ENCODE measurements at places on chromosomes 5 and 9.

GRCh38 chr9:81320909-81321482 lies 368.4 kb downstream of the TLE1 start:
- no peak for DNase-seq

- DNase-seq, result peak; percentile 44
These were observed 90.8 kb downstream of the SUSD1 start for GRCh38 chr9:112084334-112084733.

DNA sequence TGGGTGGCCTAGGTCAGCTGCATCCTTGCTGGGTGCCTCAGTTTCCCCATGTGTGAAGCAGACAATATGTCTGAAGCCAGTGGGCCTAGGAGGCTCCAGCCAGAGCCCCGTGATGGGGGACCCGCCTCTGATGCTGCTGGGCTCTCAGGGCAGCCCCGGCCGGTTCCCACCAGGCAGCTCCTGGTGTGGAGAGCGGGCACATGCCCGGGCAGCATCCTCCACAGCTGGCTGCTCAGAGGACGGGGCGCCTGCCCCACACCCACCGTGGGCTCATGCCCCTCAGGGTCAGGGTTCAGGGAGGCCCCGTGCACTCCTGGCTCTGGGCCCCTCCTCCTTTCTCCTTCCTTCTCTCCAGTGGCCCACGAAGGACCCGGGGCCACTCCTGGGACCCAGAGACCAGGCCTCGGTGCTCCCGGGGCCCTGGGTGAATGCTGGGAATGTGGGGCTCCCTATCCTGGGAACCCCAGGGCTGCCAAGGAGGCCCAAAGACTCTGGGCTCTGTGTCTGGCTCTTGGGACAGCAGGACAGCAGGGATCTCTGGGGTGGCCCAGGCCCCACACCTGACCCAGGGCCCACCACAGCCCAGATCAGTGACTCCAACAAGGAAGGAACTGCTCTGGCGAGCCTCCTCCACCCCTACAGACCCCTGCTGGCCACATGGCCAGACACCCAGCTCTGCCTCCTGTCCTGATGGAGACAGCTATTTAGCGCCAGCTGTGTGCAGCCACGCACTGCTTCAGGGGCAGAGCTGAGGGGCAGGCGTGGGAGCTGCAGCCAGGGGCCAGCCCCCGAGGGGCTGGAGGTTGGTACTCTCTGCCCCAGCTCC lies 39.5 kb upstream of the EGFL7 start:
- DNase-seq, result no peak

DNA sequence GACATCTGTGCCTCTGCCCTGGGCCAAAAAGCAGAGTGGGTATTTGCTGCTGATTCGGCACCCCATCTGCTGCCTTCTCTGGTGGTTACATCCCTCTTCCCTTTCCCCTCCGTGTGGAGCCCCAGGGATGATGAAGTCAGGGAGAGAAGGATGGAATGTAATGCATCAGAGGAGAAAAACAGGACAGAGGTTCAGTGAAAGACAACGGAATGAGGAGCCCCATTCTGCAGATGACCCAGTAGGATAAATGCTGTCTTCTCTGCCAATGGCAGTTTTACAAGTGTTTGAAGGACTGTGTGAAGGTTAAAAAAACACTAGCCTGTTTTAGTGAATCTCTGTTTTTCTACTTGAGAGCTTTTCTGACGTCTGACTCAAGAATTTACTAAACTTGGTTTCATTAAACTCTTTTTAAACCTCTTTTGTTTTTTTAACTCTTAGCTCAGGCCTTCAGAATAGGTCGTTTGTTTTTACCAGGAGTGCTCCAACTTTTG lies 86.3 kb downstream of the NLN start:
- peak; percentile 30 for DNase-seq

DNA sequence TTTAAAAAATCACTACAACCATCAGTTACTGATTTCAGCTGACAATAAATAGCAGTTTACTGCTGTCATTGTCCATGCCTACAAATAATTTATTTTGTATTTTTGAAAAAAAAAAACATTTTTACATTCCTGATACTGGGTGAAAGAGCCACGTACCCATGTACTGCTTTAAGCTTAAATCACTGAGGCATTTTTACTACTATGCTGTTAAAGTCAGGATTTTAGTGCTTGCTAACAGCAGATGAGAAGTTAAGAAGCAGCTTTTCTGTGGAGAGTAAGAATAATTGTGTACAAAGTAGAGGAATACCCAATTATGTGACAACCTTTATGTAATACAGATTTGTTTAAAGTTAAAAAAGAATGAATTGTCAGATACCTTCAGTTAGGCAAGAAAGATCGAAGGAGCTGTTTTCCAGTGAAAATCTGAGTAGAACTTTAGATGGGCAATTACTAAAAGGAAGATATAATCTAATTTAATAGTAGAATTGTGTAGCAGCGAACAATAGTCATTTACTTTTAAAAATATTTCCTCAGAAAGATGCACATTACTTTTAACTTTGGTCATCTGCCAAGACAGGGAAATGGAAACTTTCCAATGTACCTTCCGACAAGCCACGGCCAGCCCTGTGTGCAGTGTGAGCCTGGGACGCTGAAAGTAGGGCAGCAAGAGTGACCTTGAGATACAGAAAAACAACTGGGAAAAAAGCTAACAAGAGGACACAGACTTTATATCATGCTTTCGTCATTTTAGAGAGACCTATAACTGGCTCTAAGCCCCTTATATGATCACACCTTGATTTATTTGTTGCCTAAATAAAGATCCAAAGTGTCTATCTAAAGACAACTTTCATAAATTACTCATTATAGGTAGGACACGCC lies 39.9 kb downstream of the RHOBTB3 start:
- no peak for DNase-seq

- DNase-seq, result no peak
These were observed 97.9 kb upstream of the MPDZ start for GRCh38 chr9:13377171-13377925.

DNA sequence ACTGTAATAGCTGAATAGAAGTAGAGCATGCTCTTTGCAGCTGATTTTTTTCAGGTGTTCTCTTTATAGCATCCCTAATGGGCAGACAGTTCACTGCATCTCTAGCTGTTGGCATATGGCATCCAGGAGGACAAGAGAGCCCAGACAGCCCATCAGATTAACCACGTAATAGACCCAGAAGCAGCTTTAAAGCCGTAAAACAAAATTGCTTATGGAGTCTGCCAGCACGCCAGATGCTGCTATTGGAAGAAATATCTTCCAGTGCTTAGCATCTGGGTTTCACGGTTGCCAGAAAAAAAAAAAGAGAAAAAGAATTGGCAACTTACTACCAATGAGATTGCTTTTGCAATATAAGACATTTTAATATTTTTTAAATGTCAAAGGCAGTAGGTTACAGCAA lies 869.4 kb upstream of the NUDT12 start:
- DNase-seq, result no peak

GRCh38 chr5:157993201-157993600 lies 134.3 kb upstream of the CLINT1 start:
- no peak for DNase-seq

DNA sequence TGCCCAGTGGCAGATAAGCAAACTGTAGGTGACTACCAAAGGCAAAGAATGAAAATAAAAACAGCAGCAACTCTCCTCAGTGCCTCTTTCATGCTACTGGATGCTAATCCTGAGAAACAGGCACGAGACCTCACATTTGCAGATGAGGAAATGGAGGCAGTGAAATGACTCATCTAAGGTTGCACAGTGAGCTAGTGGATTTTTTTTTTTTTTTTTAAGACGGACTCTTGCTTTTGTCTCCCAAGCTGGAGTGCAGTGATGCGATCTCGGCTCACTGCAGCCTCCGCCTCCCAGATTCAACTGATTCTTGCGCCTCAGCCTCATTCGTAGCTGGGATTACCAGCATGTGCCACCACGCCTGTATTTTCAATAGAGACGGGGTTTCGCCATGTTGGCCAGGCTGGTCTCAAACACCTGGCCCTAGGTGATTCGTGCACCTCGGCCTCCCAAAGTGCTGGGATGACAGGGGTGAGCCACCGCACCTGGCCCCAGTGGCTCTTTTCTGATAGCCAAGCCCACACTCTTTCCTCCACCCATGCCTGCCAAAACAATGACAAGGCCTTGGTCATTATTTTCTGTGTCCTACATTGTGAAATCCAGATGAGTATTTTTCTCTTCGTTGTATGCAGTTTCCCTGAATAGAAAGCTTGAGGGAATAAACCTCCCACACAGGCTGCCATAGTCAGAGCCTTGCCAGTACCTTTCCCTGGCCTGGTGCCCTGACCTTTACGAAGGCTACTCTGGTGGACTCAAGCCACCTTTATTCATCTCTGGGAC lies 19.2 kb downstream of the DOCK2 start:
- DNase-seq, result peak; percentile 31

- DNase-seq, result no peak
These were observed 11.4 kb upstream of the NDST1 start for GRCh38 chr5:150496534-150496933.

DNA sequence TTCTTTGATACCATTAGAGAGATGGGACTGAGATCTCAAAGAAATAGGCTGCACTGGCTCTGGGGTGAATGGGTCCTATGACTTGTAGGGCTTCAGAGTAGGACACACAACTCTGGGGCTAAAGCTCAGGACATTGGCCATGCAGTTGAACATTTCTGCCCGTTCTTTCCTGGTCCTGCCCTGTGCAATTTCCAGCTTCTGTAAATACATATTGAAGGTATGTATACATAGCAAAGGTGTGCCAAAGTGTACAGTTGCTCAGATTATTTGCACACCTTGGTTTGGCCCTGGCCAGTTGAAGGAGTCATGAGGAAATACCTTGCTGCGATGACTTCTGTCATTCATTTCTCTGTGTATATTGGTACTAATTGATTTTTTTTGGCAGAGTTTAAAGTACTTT lies 52.8 kb upstream of the TAF11L2 start:
- no peak for DNase-seq

DNA sequence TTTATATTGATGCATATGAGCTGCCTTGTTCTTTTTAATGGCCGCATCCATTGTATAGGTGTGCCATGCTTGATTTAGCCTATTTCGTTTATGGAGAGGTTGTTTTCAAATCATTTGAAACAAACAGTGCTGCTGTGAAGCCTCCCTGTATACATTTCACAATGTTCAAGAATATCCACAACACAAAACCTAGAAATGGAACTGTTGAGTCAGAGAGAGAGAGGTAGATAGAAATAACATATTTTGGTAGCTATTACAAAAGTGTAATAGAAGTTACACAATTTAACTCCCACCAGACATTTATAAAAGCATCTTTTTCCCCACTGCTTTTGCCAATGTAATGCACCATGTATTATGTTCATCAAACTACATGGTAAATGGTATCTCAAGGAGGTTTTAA lies 82.0 kb downstream of the FRMD3 start:
- no peak for DNase-seq

DNA sequence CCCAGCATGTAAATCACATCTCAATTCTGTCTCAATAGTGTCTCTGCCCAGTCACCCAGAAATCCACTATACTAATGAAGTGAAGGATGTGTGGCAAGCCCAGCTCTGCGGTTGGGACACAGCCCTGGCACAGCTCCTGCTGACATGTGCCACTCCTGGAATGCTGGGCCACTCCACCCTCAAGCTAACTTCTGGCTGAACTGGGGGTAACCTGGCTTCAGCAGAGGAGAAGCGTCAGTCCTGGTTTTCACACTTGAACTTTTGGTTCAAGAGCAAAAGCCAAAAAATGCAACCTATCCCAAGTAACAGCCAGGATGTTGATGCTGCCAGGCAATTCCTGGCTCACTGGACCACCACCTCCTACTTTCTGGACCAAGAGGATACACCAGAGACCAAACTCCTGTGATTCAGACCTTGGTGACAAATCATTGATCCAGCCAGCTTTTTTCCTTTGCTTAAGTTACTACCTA lies 86.4 kb downstream of the ARRDC3 start:
- peak; percentile 63 for DNase-seq

GRCh38 chr9:112158656-112159367 lies 16.3 kb downstream of the SUSD1 start:
- DNase-seq, result no peak

DNA sequence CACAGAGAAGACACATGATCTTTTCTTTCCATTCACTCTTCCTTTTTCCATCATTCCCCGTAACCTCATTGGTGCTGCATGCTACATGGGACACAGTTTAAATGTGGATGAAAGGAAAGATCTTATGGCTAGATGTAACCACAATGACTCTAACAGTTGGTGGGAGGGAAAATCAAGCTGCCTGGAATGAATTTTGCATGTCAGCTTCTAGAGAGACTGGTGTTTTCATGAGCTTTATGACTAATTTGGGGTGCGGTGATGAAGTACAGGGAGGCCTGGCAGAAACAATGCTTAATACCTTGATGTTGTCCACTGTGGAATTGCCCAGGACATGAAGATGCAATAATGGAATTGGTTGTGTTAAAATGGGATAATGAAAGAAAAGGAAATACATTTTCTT lies 55.9 kb upstream of the MYO10 start:
- DNase-seq, result peak; percentile 43

GRCh38 chr9:23723672-23724071 lies 102.4 kb downstream of the ELAVL2 start:
- DNase-seq, result no peak

DNA sequence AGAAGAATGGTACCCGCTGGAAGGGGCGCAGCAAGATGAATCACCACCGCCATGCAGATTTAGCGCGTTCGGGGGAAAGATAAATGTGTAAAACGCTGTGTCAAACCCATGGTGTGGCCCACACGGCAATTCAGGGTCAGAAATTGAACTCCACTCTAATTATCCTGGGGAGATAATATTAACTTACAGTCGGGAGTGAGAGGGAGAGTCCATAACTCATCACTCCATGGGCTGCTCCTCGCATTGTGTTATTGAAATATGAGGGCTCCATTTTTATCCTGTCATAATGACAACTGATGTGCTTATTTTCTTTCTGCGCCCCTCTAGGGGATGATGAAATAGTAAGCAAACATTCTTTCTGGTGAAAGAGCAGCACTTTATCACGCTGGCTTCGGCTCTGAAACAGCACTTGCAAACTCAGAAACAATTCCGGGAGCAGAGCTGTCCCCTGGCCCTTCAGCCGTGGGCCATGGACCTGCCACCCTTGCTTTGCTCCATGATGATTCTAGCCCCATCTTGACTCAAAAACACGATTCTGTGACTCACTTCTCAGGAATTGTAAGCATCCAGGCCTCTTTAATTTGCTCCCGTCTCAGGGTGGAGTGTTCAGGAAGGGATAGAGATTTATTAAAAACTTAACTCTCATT lies 431.6 kb downstream of the IRX1 start:
- no peak for DNase-seq

- peak; percentile 51 for DNase-seq
These were observed 28.4 kb downstream of the PAPPA start for GRCh38 chr9:116181853-116182610.

DNA sequence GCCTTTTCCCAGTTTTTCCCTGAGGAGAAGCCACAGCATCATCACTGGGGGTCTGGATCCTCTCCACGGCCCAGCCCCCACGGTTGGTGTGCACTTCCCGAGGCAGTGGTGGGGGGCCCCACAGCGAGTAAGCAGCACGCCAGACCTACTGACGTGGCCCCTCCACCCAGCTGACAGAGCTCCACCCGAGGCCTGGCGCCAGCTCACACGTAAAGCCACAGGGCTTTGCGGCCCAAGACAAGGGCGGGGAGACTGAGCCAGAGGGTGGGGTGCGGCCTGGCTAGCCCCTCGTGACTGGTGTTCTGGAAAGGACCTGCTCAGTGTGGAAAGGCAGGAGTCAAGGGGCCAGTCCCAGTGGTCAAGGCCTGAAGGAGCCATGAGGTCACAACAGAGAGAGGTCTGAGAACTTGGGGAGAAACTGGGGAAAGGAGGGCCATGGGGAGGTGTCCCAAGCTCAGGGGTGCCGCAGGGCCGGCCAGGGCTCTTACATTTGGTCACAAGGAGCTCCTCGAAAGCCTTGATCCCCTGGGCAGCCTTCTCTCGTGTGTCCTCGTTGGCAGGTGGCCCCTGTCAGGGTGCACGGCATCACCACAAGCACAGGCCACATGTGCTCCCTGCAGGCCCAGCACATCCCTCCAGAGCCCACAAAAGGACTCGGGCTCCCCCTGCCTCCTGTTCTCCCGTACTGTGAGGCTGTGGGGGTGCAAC lies 5.5 kb downstream of the SNAPC4 start:
- no peak for DNase-seq

All from foreskin fibroblast (primary cell).